ENCODE measurements at places on chromosomes 1 and 21.
A peak's percentile ranks its signal among the peaks of the same experiment; 100 is the strongest.

DNA sequence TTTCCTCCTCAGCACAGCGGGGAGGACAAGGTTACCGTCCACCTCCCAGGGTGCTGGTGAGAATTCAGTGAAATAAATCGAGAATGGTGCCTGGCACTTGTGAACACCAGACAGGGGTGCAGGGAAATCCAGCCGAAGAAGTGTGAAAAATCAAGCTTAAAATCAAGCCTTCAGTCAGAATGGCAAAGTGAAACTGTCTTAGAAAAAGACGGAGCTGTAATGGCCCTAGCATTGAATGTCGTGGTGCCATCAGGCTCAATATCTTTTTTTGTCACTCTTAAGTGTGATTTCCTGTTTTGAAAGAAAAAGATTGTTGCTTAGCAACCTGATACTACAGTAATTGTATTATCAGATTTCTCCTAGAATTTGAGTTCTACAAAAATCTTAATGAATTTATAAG is 22.1 kb downstream of the EDARADD start:
- peaks cover 10% of the 10 kb centered on the region for H3K27me3 ChIP-seq
- peaks cover 3% of the 10 kb centered on the region for H3K4me1 ChIP-seq
- no peak overlapping the region for H3K27ac ChIP-seq
- no peak overlapping the region for H3K4me3 ChIP-seq
- DNase-seq, result no peak
- no peaks in the 10 kb centered on the region for H3K36me3 ChIP-seq

DNA sequence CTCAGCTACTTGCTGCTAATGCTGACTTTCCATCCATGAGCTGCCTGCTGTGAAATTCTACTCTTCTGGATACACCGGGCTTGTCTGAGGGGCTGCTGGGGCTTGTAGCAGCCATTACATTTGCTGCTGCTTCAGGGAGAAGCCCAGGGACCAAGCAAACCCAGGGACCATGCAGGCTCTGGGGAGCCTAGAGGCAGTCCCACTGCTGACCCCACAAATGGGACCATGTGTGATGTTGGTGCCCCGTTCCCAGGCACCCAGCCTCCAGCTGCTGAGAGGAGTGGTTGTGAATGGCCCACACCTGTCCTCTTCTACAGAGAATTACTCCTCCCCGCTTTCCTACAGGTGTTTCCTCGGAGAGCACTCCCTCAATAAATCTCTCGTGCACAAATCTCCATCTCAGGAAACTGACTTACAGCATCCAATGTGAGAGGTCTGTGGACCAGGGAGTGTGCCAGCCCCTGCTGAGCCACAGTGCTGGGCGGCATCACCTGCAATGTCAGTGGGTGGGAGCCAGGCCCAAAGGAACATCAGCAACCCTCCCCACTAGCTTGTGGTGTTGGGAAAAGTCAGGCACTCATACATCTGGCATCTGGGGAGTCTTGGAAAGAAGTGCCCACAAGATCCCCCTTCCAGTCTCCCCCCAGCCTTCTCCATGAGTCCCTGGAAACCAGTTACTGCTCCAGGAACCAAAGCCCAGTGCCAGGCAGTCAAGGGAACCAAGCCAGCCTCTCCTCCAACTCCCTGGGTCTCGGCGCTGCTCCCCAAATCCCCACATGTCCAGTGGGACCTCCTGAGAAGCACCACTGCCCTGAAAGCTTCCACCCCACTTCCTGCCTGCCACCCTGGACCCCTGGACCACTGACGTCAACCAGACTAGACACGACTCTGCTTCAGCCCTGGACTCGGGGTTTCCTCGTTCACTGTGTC is 65.1 kb downstream of the TCP10L start:
- H3K4me3 ChIP-seq, result no peak overlapping the region
- no peak for DNase-seq
- H3K4me1 ChIP-seq, result no peaks in the 10 kb centered on the region

GRCh38 chr1:181872562-181872961 is 188.9 kb downstream of the ZNF648 start:
- no peak for DNase-seq
- H3K27me3 ChIP-seq, result no peaks in the 10 kb centered on the region
- no peaks in the 10 kb centered on the region for H3K4me1 ChIP-seq
- no peak overlapping the region for H3K4me3 ChIP-seq
- H3K27ac ChIP-seq, result no peak overlapping the region

DNA sequence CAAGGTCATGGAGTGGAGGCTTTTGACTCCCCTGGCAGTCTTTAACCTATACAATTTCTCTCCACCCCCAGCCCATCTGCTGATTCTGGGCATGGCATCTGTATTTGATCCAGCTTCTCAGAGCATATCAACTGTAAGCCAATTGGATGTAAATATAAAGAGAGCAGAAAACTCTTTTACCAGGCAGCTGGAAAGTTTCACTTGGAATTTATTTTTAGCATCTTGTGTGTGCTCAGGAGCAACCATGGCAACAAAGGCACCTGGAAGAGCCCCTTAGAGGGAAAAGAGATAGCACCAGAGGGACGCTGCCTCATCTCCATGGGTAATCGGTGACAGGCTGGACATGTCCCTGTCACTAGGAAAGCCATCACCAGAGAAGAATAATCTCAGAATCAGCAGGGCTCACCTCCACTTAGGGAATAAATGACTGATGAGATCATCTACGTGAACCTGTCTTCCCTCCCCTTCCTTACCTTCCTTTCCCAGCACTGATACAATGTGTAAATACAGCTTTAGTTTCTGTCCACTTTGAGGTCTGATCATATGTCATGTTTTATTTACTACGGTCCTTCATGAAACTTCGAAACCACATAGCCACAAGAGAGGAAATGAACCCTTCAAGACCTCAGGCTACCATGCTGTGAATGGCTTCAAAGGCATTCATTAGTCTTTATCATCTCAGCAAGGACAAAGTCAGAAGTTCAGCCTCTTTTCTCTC is 25.3 kb upstream of the SIPA1L2 start:
- DNase-seq, result no peak
- no peak overlapping the region for H3K4me3 ChIP-seq
- peaks cover 5% of the 10 kb centered on the region for H3K27me3 ChIP-seq
- no peak overlapping the region for H3K27ac ChIP-seq

DNA sequence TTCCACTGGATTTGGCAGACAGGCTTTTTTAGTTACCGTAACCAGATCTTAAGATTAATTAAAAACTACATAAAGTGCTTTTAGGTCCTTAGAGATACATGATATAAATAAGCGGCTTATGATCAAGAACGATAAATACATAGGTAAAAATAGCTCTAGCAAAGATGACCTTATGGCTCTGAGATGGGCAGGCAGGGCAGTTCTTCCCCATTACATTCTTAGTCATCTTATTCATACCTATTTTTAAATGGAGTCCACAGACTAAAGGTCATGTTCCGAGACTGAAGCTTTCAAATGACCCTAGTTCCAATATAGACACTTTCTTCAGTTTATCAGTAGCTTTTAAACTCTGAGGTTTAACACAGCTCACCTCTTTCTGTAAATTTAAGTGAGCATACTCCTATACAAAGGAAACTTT is 4.3 kb downstream of the MCL1 start:
- H3K27ac ChIP-seq, result peak overlapping the region; percentile 91
- DNase-seq, result no peak
- H3K36me3 ChIP-seq, result peaks cover 44% of the 10 kb centered on the region
- peaks cover 25% of the 10 kb centered on the region for H3K4me1 ChIP-seq
- H3K27me3 ChIP-seq, result no peaks in the 10 kb centered on the region

Data from memory B cell (primary cell).